T-helper 9 cell (primary cell): ENCODE measurements at places on chromosomes 1 and 21.

GRCh38 chr1:21966247-21967000 is 10.4 kb upstream of the CELA3B start:
- DNase-seq = no peak

DNA sequence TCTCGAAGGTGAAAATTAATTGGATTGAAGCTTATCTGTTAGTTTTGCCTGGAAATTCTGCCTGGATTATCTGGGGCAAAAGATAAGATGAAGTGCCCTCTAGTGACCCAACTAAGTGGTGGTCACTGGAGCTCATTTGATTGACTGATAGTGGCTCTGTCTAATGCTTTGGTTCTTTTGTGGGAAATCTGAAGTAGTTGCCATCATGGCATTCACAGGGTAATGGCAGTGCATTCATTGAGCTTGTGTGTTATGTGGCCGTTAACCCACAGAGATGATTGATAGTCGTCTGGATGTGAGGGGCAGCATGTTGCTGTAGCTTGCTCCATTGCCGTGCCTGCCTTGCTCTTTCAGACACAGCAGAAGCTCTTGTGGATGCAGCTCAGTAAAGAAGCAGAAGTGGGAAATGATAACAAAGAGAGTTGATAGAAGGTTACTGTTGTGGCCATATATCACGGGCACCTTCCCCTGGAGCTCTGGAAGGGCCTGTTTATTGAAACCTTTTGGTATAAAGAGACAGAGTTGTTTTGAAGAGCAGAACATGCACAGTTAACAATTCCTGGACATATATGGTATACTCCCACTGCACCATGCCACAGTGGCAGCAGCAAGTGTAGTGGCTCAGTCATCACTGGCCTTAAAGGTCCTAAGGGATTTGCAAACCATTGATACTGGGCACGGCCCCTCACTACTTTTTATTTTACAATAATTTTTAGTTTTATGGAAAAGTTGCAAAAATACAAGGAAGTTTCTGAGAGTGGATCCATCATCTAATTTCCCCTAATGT is 42.0 kb downstream of the CXADR start:
- DNase-seq = no peak

DNA sequence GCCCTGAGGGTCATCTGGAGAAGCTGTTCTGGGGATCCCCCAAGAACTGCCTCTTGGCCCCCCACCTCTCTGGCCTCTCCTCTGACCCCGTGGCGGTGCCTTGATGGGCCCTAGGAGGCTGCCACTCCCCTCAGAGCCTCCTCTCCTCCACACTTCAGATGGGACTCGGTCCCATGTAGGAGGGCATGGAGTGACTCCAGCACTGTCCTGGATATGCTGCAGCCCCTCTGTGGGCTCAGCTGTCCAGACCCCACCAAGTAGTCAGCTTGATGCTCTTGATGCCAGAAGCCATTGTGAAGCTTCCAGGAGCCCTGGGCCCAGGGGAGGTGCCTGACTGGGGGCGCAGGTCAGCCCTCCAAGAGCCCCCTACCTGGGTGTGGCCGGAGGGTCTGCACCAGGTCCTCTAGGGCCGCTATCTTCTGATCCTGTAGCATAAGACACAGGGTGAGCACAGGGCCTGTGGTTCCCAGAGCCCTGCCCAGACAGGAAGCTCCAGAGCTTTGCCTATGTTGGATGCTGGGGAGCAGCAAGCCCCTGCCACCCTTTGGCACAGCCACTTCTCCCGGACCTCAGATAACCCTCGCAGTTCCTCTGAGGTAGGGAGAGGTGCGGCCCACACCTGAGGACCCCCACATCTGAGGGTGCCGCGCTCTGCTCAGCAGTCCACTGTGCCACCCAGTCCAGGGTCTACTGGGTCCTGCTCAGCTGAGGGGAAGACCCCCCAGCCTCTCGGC is 9.2 kb downstream of the UBXN11 start:
- no peak for DNase-seq

- DNase-seq = no peak
These were observed 59.1 kb downstream of the EIF4G3 start for GRCh38 chr1:21117597-21118001.

DNA sequence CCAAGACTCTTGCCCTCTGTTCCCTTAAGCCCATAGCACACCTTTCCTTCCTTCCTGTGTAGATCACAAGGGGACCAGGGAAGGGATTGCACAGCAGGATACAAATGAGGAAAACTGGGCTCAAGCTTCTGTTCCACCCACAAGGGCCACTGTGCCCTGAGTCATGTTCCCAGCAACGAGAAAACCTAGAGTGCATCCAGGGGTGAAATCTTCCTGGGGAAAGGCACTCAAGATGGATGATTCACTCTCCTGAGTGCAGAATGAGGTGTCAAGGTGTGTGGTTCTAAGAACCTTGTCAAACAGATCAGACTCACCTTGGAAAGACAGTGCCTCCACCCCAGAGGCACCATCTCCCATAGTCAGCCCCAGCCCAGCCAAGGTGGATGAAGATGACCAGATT is 40.7 kb upstream of the EYA3 start:
- DNase-seq = no peak

GRCh38 chr21:35920436-35920835 is 139.9 kb downstream of the SETD4 start:
- no peak for DNase-seq

DNA sequence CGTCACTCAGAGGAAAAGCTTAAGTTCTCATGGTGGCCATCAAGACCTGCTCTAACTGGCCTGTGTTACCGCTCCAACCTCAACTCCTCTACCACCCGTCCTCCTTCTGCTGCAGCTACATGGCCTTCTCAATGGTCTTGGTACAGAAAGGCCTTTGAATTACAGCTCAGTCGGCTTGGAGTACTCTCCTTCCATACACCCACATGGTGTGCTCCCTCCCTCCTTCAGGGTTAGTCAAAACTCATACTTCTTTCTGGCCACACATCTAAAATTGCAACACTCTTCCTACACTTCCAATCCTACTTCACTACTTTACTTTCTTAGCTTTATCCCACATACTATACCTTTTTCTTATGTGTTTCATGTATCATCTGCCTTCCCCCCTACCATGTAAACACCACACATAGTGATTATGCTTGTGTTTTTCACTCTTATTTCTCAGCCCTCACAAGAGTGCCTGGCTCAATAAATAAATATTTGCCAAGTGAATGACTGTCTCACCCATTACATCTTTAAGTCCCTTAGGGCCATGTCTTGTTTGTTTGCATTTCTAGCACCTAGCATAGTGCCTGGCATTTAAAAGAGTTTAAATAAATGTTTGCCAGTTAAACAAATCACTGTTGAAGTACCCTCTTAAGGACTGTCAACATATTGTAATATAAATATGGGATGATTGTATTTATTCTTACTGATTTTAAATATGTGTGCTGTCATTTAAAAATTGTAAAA is 37.6 kb upstream of the HMCN1 start:
- DNase-seq = no peak

DNA sequence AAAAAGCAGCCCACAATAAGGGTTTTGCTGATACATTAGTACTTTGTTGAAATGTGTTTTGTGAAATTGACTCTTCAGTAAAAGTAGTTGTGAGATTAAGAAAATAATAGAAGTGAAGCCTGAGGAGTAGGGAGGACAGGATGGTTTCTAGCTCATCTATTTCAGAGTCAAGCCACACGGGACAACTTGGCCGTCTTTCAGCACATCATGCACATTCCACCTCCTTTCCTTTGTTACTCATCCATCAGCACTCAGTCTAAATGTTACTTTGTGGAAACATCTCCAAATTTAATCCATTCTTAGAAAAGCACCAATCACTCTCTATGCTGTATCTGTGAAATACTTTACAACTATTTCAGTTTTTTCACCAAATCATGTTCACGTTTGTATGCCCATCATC is 223.3 kb downstream of the FGGY start:
- DNase-seq = no peak

DNA sequence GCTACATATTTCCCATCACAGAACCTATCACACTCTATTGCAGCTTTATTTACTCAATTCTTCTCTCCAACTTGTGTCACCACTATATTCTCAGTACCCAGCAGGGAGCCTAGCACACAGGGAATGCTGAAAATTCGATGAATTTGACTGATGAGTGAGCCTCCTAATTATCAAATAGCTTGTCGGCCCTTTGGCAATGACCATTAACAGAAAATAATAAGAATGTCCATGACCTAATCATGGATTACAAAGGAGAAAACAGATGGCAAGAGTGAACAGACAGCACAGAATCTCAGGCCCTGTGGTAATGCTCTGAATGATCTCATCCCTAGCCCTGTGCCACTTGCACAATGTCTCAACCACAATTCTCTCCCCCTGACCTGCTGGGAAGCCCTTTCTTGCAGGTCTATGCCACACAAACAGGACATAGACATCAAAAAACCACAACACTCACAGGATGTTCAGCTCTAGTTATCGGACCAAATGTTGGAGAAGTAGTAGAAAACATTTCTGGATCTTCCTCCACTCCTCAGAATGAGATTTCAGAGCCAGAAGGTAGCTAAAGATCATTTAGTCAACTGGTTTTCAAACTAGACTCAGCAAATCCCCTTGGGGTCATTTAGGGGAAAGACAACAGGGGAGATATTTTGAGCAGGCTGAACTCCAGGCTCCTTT is 68.4 kb downstream of the LUZP1 start:
- DNase-seq = peak; percentile 27

DNA sequence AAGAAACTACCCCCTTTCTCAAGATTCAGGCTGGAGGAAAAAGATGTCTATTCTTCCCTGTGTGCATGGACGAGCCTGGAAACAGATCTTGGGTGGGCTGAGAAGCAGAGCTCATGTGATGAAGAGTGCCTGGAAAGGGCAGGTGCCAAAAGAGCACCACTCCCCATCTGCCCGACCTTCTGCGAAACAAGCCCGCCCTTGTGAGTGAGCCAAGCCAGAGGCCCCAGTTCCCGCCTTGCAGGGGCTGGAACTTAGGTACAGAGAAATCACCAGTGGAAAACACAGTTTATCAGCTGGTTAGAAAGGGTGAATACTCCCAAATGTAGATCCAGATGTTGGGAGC is 26.7 kb upstream of the A3GALT2 start:
- no peak for DNase-seq

GRCh38 chr1:77513839-77514763 is 168.4 kb downstream of the ZZZ3 start:
- DNase-seq = no peak

DNA sequence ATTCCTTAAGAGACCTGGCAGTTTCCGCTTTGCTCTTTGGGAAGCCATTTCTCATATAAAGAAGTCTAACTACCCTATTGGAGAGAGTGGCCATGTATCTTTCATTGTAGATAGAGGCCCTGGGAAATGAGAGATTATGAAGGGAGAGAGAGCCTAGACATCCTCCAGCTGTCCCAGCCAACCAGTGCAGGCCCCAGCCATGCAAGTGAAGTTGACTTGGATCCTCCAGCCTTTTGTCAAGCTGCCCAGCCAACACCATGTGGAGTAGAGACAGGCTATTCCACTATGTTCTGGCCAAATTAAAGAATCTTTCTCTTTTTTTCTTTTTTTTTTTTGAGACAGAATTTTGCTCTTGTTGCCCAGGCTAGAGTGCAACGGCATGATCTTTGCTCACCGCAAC is 7.1 kb upstream of the ANP32E start:
- DNase-seq = no peak

- no peak for DNase-seq
These were observed 44.9 kb upstream of the TNFSF18 start for GRCh38 chr1:173095632-173096031.

- no peak for DNase-seq
These were observed 2.3 kb downstream of the EPS8L3 start for GRCh38 chr1:109761227-109762038.

DNA sequence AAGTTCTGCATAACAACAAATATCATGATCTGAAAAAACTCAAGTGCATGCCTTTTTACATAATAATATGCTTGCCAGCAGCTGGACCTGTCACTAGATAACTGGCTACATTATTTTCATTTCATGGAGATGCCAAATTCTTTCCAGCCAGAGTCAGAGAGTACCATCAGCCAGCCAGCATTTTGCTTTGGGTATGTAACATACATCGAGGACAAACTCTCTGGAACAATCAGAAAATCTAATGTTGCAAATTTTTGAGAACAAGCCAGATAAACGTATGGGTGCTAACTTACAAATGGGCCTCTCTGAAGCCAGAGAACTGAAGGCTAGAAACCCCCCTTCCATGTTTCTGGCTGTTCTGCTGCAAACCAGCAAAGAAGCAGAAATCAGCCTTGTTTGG is 76.3 kb upstream of the BACE2 start:
- DNase-seq = no peak

- DNase-seq = no peak
These were observed 132.6 kb downstream of the DHRS3 start for GRCh38 chr1:12485231-12486058.

DNA sequence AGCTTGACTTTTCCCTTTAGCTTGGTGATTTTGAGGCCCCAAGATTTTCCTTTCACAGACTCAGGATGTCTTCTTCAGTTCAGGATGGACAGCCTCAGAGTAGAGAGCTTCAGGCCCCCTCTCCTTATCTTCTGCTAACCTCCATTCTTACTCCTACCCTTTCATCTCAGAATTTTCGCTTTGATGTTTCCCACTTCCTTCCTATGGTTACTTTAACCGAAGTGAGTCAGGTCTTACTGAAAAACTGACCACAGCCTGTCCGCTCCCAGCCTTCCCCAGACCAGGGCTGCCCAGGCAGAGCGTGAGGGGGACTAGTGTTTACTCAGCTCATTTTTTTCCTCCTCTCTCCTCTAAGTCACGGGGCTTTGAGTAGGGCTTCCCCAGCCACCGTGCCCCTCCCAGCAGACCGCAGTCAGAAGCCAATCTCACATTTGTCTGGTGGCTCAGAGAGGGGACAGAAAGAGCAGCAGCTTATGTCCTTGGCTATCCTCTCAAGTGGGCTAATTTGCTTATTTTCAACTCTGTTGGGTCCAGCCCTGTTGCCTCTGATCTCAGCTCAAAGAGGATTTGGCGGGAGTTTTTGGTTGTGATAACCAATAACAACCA is 4.2 kb upstream of the IL19 start:
- peak; percentile 54 for DNase-seq

DNA sequence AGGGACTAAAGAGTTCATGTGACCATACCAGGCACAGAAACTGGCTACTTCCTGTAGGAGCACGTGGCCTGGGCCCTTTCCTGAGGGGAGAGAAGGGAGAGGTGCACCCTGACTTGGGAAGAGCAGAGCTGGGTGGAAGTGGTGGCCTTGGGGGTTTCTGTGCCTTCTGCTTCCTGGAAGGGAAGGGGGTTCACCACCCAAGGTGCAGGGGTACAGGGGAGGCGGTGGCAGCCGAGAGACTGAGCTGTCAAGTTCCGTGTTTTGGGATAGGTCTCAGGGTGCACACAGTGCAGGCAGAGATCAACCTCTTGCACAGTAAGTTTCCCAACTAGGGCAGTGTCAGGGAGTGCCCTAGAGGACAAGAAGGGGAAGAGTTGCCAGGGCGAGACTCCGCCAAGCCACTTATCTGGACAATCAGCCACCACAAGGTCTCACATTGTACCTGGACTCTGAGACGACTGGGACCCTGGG is 10.1 kb downstream of the HECTD3 start:
- no peak for DNase-seq
